ENCODE measurements at places on chromosomes 4 and X.
A peak's percentile ranks its signal among the peaks of the same experiment; 100 is the strongest.

DNA sequence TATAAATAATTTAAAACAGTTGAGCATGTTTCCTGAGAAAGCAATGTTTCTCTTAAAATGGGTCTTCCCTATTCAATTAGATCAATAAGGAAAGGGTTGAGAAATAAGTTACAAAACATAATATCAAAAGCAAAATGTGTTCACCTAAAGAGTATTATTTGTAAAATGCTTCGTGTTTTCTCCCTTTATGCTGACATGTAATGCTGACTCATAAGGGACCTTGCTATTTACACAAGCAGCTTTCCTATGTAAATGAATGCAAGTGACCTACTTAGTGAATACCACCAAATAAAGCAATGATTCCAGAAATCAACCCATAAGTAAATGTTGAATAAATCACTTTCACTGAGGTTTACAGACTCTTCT, 91.5 kb downstream of the ELOVL6 start:
- DNase-seq: no peak

DNA sequence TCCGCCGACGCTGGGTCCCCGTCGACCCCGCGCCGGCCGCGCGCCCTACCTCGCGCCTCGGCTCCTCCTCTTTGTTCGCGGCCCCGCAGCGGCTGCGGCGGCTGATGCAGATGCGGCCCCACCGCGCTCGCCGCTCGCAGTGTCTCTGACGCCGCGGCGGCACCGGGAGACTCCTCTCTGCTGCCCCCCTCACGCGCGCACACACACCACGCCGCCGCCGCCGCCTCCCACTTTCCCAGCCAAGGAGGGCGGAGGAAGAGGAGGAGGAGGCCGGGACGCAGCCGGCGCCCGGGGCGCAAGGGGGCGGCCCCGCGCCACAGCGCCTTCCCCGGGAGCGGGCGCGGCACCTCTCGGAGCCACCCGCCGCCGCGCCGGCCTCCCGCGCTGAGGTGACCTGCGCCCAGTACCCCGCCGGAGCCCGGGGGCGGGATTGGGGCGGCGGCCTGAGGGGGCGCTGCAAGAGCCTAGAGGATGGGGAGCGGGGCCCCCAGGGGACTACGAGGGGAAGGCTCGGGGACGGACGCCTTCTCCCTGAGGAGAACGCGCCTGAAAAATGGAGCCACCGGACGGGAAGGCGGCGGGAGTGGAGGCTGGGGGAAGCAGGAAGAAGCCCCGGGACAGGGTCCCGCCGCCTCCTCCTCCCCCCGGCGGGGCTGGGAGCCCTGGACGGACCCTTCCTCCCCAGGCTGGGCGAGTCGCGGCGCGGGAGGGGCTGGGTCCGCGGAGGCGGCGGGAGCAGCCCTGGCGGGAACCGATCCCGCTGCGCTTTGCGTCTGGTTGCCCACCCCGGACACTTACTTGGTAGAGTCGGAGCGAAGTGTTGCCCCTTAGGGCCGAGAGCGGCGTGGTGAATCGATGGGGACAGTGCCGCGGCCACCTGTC, at the start of gene SH3RF1:
Gene SH3RF1 (minus strand): TSS at position 147 of the 882 bp plus-strand sequence. CDS start 1,744 bp downstream, outside the sequence.
- peak; percentile 60 for DNase-seq

DNA sequence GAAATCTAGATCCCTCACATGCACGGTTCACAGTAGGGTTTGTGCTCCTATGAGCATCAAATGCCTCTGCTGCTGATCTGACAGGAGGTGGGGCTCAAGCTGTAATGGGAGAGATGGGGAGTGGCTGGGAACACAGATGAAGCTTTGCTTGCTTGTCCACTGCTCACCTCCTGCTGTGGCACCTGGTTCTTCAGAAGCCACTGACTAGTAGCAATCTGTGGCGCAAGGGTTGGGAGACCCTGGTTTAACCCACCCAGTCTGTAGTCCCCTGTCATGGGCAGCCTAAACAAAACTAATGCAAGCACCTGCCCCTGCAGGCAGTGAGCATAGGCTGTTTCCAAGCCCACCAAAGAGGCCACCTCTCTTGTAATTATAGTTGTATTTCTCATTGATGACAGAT, 116.6 kb downstream of the SHOX start:
- DNase-seq: no peak

DNA sequence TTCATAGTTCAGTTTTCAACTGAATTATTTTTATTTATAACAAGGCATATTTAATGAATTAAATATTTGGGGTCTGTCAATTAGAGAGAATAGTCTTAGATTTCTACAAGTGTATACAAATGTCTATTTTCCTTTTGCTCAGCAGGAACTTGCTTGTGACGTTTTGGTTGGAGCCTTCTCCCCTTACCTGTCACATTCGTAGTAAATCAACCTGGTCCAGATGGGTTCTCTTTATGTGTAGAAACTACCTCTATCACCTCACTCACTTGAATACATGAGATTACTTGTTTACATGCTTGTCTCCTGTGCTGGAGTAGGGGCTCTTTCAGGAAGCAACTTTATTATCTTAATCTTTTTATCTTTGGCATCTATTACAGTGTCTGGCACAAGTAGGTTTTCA, 938.3 kb upstream of the IGFBP7 start:
- DNase-seq: no peak

DNA sequence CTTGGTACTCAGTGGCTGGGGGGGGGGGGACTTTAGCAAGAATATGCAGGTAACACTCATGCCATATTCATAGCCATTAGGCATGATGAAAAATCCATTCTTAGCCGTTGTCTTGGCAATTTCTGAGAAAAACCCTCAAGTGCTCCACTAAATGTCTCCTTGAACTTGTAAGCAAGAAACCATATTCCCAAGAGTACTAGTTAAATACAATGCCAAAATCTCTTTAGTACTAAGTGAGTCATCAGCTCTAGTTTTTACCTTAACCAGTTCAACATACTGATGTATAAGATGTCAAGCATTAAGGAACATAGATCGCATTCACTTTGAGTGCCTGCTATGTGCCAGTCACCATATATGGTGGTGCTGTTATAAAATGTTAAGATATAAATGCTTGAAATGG, 27.5 kb downstream of the UBE2D3 start:
- DNase-seq: no peak

- DNase-seq: no peak
Observed at GRCh38 chr4:177275999-177276398, 33.7 kb upstream of the NEIL3 start.

DNA sequence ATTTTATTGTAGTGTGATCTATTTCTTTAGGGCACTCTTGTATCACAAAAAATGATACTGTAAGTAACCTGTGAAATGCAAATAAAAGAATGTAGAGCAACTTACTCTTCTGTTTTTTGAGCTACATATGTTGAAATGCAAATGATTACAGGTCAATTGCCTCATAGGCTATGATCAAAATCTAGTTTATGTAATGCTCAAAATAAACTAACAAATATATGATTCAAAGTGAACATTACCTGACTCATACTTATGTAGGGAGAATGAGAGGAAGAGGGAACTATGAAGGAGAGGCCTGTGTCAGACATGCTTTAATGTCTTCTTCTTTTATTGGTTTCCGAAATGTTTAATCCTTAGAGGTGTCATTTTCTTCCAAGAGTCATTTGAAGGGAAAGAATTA, 5.0 kb upstream of the RPS6KA3 start:
- no peak for DNase-seq

DNA sequence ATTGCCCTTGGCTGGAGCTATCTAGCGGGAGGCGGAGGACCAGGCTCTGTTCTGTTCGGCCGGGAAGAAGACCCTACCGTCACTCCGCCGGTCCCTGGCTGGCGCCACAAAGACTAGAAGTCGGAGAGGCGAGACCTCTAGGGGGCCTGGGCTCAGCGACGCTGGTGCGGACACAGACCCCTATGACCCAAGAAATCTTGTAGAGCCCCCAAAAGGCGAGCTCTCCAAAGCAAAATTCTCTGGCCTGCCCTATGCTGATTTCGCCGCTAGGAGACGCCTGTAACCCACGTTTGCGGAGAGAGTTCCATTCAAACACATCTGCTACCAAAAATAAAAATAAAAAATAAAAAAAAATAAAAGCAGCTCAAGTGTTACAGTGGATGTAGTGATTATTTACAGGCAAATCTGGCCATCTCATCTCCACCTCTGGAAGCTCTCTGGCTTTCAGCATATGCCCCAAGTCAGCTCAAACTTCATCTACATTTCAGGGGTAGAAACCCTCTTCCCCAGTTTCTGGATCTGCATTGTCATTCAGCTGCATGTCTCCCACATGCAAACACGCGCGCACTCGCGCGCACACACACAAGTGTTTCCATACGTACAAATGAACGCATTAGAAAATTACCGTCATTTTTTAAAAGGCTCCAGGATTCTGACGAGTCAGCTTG, 2.4 kb upstream of the PCDH10 start:
- DNase-seq: no peak

DNA sequence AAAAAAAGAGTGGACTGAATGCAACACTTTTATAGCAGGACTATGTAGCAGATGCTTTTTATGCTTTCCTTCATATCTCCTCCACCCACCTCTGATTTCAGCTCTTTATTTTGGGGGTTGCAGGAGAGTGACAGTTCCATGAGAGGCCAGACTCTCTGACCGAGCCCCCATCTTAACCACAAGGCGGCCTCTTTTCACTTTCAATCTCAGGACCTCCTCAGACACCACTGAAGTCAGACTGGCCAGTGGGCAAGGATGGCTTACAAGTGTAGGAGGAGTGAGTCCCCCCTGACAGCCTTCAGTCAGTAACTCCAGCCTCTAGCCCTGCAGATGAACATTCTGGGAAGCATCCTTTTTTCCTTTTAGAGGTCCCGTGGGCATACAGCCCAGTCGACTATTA, 140.8 kb downstream of the FRAS1 start:
- DNase-seq: no peak

DNA sequence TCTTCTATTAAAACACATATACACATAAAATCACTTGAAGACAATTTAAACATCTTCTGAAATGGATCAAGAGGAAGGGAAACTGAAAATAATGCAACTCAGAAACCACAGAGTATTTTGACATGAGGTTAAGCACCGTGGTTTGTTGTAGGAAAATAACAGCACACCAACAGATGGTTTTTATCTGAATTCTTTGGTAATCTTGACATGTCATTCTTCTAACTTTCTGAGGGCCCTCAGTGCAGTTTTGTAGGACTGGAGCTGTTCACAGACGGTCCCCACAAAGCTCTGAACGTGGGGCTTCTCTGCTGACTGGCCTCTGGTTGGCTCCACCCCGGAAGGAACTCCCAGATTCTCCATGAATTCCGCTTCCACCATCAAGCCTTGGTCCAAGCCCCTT, 16.0 kb upstream of the TLR8 start:
- DNase-seq: no peak

DNA sequence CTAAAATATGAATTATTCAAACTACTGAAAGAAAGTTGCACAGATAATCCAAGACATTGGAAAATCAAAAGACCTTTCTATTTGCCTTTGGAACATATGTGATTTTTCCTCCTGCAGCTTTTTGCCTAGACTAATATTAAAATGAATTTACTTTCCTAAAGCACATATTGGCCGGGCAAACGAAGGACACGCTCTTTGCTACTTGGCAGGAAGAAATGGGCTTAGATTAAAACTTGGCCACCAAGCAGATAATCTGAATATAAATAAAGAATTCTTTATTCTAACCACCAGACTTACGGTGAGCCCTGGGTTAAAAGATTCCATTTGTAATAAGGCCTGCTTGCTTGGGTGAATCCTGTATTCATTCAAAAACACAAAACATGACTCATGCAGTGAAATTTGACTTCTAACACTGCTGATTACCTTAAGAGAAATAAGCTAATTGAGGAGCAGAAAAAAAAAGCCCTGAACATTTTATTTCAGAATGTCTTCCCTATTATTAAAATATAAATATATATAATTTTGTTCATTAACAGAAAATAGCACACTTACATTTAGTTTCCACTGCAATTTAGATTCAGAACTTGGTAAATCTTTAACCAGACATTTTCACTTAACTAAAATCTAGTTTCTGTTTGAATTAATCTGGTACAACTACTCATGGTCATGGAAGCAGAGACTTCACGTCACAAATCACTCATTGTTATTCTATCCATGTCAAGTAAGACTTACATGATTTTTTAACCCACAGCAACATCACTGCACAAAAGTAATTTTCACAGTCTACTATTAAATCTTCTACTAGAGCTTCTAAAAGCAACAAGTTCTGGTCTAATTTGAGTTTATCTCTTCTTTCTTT, 116.1 kb upstream of the PLAC1 start:
- no peak for DNase-seq

- DNase-seq: no peak
Observed at GRCh38 chr4:147854154-147854553, 122.3 kb downstream of the ARHGAP10 start.

GRCh38 chr4:22595684-22596083, 79.8 kb upstream of the ADGRA3 start:
- DNase-seq: no peak

DNA sequence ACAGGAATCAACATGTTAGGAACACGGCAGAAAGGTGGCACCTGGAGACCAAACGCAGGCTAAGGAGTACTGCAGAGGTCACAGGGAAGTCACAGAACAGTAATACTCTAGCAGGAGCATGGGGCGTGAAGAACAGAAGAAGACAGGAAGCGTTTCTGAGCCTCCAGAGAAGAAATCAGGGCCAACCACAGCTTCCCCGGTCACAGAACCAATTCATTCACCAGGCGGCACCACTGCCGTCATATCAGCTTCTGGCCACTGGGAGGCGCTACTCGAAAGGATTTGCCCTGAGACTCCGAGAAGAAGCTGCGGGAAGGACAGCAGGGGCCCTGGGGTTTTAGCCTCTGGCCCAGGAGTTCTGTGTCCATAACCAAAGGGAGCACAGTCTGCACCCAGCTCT, 78.0 kb upstream of the DRD5 start:
- peak; percentile 40 for DNase-seq

DNA sequence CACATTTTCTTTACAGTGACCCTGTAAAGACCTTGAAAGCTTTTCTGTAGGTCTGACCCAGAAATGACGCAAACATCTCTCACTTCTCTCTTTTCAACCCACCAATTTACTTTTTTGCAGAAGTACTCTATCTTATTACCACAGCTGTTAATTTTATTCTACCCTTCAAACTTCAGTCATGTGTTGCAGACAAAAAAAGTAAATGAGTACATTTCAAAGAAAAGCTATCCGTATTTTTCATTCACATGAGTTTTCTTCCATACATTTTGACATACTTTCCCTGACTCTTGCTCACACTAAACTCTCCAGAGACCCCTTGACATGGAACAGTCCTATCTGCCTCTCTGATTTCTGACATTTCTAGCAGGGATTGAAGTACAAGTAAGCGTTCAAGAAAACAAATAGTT, 51.7 kb downstream of the SLC7A11 start:
- DNase-seq: no peak

DNA sequence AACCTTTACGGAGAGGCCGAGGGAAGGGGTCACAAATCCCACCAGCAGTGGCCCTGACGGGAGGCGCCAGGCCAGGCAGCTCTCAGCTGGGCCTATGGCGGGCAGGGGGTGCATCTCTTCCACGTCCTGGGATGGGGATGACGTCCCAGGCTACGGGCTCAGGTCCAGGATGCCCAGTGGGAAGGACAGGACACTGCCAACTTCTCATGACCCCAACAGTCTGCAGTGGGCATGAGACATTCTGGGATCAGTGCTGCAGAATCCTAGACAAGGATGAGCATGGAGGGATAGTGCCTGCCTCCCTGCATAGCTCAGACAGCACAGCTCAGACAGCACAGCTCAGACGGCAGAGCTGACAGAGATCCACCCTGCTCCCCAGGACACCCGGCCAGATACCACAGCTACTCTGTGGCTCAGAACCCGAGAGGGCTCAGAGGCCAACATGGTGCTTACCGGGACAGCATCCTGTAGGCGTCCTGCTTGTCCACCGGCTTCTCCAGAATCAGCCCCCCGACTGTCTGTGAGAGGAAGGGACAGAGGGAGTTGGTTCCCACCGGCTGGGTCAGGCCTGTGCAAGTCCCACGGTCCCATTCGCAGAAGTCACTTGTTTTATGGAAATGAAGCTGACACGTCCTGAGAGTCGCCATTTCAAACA, 17.3 kb downstream of the ASMTL start:
- DNase-seq: no peak
